ENCODE measurements at places on chromosomes 16 and 17. TPM values are rescaled to one million over a fixed set of nuclear protein-coding genes. Genes with fewer than 3 reads are reported as not detected.

GRCh38 chr17:78828470-78829185 is 12.0 kb downstream of the USP36 start:
- DNase-seq = peak; percentile 59

DNA sequence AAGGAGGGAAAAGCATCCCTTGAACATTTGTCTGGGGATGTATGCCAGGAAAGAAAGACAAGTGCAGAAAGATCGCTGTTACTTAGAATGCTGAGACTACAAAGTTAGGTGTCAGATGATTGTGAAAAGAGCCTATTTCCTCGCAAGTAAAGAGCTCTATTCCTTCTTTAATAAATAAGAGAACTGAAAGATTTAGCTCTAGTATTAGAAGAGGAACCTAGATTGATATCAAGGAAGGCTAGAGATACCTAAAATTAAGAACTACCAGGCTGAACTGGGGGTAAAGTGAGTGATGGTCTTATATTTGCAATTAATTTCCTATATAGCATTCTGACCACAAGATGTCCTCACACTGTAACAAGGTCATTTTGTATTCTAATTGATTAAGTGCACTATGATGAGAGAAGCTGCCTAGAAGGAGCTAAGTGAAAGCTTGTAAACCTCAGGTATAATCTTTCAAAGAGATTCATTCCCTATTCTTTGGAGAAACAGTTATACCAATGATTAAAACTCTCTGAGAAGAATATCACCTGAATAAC is 62.3 kb downstream of the SSH2 start:
- DNase-seq = no peak

DNA sequence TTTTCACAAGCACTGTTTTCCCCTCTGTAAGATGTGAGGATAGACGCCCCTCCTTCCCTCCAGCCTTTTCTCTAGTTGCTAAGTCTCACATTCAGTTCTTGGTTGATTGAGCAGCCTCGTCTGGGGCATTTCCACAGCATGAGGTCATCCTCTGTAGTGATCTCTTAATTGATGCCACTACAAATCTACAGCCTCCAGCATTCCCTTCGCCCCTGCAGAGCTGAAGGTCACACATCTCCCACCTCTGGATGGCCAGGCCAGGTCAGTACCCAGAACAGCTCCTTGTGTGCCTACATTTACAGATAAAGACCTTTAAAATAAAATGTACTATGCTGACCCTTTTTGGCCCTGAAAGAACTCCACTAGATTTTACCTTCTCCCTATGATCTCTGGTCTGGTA is 32.5 kb upstream of the CDH11 start:
- DNase-seq = no peak

GRCh38 chr17:58415371-58416055 is 1.8 kb downstream of the RNF43 start:
- DNase-seq = no peak

DNA sequence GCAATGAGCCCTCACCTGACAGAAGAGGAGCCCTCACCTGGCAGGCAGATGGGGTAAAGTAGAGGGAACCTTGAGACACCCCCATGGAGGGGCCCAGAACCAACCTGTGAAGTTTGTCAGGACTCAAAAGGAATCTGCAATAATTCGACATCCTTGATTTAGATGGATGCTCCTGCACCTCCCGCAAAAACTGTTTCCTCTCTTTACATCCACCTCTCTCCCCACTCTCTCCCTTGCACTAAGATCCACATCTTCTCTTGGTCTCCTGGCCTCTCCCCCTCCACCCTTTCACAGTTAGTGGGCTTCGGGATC is 34.9 kb upstream of the RBFOX3 start:
- no peak for DNase-seq

The ADGRG3 gene
- not detected for total RNA-seq

- DNase-seq = peak; percentile 90
Measured at GRCh38 chr17:62626719-62627218, 701 bp upstream of the MRC2 start.

DNA sequence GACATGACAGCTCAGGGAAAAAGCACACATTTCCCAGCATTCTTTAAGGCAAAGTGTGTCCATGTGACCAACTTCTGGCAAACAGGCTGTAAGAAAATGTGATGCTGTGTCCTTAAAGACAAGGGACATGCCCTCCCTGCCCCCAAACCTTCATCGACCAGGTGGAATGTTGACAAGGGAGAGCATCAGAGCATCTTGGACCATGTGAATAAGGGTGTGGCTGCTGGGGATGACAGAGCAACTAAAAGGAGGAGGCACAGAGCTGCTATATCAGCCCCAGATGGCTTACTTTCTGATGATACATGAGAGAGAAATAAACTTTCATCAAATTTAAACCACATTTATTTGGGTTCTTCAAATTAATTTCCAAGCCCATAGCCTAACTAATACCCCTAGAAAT is 2.2 kb upstream of the ZNF23 start:
- DNase-seq = no peak

GRCh38 chr17:72618001-72618509 is 474.4 kb downstream of the SLC39A11 start:
- DNase-seq = no peak

The SDR42E2 gene
- not detected for total RNA-seq

- DNase-seq = no peak
Measured at GRCh38 chr17:20073055-20073979, 64.2 kb downstream of the SPECC1 start.

DNA sequence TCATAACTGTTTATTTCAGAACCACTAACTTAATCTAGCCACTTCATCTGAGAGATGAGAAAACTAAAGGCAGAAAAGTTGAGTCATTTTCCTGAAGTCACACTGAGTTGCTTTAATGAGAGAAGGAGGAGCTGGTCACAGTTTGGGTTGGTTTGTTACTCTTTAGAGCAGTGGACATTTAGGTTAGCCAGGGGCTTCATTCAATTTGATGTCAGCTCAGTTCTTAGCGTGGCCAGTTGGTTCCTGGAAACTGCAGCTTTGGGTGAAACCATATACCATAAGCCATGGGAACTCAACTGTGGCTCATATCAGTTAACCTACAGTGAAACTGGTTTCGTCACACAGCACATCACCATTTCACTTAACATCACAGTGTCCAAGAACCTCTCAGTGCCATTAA is 59.2 kb upstream of the ADORA2B start:
- DNase-seq = no peak

DNA sequence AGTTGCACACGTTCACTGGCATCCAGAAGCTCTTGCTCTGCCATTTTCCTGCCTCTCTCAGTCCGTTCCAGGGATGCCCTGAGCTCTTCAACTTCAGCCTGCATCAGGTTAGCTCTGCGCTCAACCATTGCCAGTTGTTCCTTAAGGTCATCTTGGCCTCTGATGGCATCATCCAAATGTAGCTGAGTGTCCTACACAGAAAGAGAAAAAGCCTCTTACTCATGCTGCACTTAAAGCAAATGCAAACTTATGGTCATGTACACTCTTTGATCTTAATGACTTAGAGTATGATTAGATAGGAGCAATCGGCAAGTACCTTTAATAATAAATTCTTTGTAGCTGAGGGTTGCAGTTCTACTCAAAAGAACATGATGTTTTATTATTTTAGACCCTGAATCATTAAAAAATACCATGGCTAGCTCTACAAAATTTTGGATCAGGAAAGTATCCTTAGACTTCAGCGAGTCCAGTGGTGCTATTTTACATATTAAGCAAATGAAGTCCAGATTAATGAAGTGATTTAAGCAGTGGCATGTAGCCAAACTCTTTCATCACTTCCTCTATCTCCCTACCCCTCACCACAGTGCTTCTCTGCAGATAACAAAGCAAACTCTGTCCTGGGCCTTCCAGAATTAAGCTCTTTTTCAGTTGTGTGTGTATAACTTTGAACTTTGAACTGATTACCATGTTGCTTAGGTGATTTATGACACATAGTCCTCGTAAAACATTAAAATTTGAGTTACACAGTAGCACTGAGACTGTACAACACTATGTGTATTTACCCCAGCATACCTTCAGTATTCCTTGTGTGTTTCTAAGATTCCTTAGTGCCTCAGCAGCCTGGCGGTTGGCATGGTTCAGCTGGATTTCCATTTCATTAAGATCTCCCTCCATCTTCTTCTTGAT is 22.1 kb downstream of the MYH4 start:
- no peak for DNase-seq

GRCh38 chr16:73872856-73873255 is 423.8 kb upstream of the PSMD7 start:
- DNase-seq = no peak

The GLIS2 gene
- total RNA-seq = 1.1 TPM

- peak; percentile 46 for DNase-seq
Measured at GRCh38 chr17:2707721-2708584, 3.6 kb downstream of the CLUH start.

DNA sequence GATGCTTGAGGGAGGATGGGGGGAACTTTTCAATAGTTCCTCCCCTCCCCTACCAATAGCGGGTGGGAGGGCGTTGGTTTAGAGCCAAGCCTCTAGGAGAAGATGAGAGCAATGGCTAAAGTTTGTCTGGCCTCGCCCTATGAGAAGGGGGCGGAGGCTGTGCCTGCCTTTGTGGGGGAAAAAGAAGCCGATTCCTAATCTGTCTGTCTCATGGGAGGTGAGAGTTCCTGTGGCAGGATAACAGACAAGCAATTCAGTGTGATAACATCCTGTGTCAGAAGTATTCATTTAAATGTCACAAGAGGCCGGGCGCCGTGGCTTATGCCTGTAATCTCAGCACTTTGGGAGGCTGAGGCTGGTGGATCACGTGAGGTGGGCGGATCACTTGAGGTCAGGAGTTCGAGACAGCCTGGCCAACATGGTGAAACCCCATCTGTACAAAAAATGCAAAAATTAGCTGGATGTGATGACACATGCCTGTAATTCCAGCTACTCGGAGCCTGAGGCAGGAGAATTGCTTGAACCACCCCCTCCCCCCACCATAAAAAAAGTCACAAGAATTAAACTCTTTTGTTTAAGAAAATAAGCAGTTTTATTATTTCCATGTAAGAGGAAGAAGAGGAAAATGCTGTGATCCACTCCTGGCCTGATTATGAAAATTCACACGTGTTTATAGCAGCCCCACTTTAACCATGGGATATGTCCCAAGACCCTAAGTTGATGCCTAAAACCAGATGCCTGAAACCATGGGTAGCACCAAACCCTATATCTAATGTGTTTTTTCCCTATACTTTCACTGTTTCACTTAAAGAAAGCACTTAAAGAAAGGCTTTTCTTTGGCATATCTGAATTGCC is 1.7 kb downstream of the SLFN5 start:
- DNase-seq = peak; percentile 94
